AG10803 (cell line): ENCODE measurements at places on chromosomes 13 and 19.

DNA sequence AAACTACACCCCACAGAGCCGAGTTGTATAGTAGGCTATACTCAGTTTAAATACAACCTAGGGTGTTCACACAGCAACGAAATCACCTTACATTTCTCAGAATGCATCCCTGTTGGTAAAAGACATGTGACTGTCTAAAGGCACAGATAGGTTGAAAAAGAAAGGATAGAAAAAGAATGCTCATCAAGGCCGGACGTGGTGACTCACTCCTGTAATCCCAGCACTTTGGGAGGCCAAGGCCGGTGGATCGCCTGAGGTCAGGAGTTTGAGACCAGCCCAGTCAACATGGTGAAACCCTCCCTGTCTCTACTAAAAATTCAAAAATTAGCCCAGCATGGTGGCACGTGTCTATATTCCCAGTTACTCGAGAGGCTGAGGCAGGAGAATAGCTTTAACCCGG lies 3.8 kb upstream of the IL17D start:
- no peak for DNase-seq

DNA sequence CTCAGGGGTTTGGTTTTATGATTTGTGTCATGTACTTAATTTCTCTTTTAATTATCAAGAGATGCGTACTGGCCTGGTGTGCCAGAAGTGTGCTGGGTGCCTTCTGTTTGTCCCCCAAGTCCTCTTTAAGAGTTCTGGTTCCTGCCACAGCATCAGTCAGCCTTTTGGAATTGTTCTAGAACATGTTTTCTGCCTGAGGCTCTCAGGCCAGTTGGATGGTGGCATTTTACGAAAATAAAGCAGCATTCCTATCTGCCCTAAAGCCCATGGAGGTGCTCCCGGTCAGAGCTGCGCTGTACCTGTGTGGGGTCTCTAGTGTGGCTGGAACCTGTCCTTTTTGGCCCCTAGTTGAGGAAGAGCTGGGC lies 54.1 kb downstream of the TSSK6 start:
- DNase-seq, result no peak

DNA sequence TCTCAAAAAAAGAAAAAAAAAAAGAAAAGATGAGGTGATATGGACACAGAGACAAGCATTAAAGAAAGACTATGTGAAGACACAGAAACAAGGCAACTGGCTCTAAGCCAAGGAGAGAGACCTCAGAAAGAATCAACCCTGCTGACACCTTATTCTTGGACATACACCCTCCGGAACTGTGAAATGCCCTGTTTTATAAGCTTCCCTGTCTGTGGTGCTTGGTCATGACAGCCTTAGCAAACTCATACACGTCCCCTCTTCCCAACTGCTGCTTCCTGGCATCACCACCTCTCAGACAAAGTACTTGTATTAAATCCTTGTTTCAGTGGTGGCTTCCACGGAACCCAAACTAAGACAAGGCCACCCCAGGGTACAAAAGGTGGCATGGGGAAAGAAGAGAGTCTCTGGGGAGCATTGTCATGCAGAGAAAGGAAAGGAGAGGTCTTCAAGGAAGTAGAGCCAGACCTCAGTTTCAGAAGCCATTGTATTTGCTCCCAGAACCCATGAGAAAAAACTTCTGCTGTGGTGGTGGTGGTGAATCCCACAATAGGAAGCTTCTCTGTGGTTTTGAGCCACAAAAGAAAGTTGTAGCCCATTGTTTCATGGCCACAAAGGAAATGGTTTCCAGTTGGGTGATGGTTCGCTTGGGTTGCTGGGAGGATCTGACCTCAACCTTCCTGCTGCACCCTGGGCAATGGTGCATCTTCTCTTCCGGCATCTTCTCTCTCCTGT lies 16.3 kb upstream of the TSPAN16 start:
- DNase-seq, result peak; percentile 16

- DNase-seq, result no peak
These were observed 1.2 kb downstream of the SEMA6B start for GRCh38 chr19:4557971-4558941.

DNA sequence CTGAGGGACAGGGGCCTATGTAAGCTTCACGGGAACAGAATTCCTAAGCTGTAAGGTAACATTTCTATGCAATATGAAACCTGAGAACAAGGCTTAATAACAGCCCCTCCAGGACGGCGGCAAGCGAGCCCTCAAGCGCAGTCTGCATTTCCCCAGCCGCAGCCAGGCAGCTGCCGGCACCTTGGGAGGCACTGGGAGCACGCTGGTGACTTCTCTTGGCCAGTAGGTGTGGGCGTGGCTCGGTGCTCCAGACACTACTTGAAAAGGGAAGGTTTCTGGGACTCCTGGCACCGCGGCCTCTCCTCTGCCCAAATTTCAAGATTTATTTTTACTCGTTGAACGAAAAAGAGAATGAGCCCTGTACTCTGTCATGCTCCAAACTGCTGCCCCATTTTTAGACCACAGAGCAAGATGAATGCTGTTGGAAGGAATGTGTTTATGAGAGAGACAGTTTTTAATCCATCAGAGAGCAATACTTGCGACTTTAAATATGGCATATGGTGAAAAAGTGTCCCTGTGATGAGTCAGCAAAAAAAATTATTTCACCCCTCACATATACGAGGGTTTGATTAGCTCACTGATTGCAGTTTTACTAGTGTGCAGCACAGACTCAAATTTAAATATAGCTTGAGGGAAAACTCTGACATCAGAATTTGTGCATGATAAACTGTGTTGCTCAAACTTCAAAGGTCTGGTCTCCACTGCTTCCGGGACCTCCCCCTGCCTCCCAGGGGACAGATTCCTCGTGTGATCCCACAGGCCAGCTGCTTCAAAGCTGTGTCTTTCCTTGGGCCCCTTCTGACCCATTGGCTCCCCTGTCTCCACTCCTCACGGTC lies 81.2 kb downstream of the COL4A2 start:
- DNase-seq, result peak; percentile 87

- DNase-seq, result no peak
These were observed 1.5 kb downstream of the HIPK4 start for GRCh38 chr19:40388481-40388880.
